ENCODE measurements at places on chromosomes 7 and 10. TPM values are rescaled to one million over a fixed set of nuclear protein-coding genes. Genes with fewer than 3 reads are reported as not detected.

The ICA1 gene
- 16.4 TPM for total RNA-seq

GRCh38 chr7:45211066-45211465 is 53.5 kb downstream of the RAMP3 start:
- no peak for DNase-seq

GRCh38 chr10:11337516-11337915 is 273.9 kb downstream of the USP6NL start:
- DNase-seq, result no peak

GRCh38 chr7:153297141-153297540 is 537.6 kb downstream of the ACTR3B start:
- DNase-seq, result no peak
